Activated CD8-positive, alpha-beta memory T cell treated with anti-CD3 and anti-CD28 coated beads, Interleukin-2, amount 50 U/mL, for 48 hours (primary cell): ENCODE measurements at places on chromosomes 13 and 19.

GRCh38 chr13:37375071-37375470 lies 223.5 kb downstream of the POSTN start:
- no peak for DNase-seq

- DNase-seq: peak; percentile 71
Observed at GRCh38 chr13:40187841-40188591, 478.4 kb downstream of the FOXO1 start.

- no peak for DNase-seq
Observed at GRCh38 chr19:3386447-3387234, 20.3 kb downstream of the NFIC start.

- no peak for DNase-seq
Observed at GRCh38 chr13:52348983-52349780, 56.8 kb downstream of the THSD1 start.

DNA sequence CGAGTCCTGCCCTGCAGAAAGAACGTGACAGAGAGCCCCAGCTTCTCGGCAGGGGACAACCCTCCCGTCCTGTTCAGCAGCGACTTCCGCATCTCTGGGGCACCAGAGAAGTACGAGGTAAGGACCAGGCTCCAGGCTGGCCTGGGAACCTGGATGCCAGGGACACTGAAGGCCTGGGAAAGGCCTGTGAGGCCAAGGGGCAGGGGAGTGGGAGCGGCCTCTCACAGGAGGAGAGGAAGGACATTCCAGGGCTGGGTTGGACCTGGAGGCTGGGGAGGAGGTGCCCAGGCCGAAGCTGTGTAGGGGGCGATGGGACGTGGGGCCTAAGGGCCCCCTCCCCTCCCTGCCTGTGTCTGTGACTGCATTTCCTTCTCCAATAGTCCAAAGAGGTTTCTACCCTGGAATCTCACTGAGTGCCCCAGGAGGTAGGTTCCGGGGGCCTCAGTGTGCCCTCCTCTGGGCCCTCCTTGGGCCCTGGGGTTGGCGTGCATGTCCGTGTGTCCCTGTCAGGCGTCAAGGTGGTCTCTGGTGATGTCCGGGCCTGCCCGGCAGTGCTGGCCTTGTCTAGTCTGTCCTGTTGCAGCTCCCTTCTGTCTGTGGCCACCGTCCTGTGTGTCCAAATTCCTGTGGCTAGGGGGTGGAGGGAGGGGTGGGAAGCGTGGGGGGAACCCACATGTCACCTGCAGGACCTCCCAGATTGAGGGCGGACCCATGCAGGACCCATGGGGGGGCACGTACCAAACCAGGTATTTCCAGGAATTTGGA lies 16.9 kb upstream of the CD22 start:
- no peak for DNase-seq

DNA sequence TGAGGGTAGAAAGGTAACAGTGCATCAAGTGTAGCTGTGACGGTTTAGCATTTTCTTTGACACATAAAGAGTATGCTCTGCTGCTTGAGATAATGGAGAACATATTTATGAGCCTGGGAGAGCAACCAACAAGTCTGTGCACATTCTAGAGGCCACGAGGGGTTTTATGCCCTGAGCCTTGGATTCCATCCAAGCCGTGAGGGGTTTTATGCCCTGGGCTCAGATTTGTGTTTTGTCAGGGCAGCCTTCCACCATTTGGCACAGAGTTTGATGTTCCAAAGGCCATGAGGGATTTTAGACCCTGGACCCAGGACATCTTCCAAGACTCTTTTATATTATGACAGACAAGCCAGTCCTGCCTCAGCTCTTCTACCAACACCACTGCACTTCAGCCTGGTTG lies 106.4 kb downstream of the ZNF486 start:
- no peak for DNase-seq

DNA sequence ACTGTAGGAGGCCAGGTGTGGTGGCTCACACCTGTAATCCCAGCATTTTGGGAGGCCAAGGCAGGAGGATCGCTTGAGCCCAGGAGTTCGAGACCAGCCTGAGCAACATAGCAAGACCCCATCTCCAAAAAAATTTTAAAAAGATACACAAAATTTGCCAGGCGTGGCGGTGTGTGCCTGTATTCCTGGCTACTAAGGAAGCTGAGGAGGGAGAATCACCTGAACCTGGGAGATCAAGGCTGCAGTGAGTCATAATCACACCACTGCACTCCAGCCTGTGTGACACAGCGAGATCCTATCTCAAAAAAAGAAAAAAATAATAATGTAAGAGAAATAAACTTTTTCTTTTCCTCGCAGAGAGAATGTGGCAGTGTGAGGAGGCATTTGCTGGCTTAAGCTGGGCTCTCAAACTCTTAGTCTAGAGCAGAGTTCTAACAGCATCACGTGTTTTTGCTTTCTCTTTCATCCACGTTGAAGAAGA lies 21.1 kb downstream of the FAM187B start:
- peak; percentile 53 for DNase-seq

GRCh38 chr19:4519521-4520277 lies 1.4 kb upstream of the PLIN4 start:
- DNase-seq: no peak

DNA sequence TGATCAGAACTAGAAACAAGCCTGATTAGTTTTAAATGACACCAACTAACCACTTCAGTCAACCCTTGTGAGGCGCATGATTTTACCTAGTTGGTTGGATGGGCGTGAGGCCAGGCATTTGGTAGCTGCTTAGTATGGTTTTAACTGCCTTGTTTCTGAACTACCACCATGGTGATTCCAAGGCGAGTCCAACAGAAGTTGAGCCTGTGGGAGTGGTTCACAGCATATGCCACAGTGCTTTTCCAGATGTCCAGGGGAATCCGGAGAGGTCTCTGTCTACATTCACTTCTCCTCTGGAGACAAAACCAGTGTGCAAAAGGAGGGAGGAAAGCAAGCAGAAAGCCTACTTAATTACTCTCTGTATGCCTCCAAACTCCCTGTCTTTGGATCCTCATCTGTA lies 524.1 kb downstream of the GPC6 start:
- DNase-seq: no peak

GRCh38 chr19:34217952-34218817 lies 36.2 kb upstream of the GARRE1 start:
- DNase-seq: peak; percentile 70

DNA sequence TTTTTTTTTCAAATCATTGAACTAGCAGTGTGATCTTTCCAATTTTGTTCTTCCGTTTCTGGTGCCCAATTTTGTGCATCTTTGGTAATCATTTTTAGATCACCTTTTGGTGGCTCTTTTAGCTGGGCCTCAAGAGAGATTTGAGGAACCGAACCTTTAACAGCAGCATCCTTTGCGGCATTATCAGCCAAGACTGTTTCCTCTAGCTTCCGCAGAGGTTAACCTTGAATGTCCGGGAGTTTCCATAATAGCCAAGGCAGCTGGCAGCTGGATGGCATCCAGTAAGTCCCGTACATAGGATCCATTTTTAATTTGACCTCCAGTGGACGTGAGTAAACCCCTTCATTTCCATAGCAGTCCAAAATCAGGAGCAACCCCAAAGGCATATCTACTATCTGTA lies 9.6 kb downstream of the IRGC start:
- no peak for DNase-seq

DNA sequence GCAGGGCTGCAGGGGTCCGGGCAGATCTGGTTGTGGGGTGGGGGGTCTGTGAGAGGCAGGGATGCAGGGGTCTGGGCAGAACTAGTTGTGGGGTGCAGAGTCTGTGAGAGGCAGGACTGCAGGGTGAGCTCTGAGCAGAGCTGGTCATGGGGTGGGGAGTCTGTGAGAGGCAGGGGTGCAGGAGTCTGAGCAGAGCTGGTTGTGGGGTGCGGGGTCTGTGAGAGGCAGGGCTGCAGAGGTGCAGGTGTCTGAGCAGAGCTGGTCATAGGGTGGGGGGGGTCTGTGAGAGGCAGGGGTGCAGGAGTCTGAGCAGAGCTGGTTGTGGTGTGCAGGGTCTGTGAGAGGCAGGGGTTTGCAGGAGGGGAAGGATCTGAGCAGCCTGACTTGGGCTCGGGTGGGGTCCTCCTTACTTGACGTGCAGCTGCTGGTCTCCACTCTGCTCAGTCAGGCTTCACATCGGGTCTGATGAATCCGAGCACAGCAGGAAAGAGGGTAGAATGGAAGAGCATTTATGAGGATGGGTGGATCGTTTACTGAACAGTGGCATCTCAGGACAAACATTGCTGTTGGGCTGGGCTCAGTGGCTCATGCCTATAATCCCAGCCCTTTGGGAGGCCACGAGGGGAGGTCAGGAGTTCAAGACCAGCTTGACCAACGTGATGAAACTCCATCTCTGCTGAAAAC lies 31.2 kb downstream of the IGFL2 start:
- DNase-seq: no peak

DNA sequence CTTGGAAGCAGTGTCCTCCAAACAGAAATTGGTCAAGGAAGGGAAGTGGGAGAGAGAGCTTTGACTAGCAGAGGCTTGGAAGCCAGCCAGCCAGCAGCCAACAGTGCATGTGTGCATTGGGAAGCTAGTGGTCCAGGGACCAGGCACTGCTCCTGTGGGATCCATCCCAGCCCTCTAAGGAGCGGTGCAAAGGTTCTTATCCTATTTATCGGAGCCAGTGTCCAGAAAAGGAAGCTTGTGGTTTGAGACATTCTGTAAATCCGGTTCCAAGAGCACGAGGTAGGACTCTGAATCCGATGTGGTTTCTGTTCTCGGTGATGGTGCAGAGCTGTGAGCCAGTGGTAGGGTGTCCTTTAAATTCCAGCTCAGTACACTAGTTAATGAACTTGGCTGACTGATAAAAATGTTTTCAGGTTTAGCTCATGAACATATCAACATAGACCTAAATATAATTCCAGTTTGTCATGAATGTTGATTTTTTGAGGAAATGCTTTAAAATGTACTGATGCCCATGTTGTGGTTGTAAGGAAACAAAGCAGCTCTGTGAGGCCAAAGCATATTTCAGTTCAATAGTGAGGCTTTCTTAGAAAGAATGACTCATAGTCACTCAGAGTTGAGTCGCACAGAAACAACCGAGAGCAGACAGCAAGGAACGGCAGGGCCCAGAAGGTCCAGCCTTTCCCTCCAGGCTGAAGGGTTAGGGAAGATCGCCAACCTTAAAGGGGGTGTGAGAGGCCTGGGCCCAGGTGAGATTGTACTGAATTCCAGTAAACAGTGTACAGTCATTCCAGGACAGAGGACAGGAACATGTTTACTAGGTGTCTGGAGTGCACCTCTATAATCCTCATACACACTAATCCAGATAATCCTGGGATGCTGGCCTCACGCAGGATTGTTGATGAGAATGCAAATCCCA lies 21.5 kb upstream of the GARRE1 start:
- DNase-seq: peak; percentile 63

DNA sequence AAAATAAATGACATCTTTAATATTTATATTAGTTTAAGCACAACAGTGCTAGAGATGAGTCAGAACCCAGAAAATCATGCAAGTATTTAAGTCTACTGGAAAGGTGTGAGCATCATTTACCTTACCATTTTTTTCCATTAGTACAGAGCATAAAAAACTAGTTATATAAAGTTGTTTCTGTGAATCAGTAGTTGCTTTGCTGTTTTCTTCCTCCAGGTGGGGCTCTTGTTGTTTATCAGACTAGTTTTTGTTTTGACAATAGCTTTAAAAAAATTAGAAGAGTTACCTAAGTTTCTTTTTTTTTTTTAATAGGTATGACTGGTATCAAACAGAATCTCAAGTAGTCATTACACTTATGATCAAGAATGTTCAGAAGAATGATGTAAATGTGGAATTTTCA lies 12.7 kb downstream of the SUGT1 start:
- no peak for DNase-seq

GRCh38 chr19:54871696-54872095 lies 2.3 kb upstream of the FCAR start:
- no peak for DNase-seq

- no peak for DNase-seq
Observed at GRCh38 chr19:1244693-1245451, 3.3 kb downstream of the ATP5F1D start.

DNA sequence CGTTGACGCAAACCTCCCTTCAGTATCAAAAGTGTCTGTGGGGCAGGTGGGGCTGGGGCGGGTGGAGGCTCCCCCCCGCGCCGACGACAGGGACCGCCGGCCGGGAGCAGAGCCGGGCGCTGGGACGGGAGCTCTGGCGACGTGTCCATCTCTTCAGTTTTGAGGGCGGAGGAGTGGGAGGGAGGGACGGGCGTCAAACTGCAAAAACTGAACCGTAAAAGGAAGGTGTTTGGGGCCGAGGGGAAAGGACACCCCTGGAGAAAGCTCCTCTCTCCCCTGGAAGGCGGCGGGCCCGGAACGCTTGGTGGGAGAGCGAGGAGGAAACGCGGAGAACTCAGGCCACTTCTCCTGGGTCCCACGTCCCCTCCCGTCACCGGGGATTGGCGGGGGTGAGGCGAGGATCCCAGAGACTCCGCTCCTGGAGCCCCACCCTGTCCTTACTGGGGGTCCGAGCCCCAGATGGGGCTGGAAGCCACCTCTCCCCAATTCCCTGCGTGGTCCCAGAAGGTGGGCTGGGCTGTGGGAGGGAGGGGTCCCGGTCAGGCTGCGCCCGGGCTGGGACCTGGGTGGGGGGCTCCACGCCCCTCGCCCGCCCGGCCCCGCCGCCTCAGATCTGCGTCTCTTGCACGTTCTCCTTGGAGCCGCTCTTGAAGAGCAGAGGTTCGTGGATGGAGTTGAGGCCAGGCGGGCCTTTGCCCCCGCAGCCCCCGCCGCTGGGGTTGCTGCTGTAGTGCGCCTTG lies 3.4 kb upstream of the ASPDH start:
- no peak for DNase-seq

DNA sequence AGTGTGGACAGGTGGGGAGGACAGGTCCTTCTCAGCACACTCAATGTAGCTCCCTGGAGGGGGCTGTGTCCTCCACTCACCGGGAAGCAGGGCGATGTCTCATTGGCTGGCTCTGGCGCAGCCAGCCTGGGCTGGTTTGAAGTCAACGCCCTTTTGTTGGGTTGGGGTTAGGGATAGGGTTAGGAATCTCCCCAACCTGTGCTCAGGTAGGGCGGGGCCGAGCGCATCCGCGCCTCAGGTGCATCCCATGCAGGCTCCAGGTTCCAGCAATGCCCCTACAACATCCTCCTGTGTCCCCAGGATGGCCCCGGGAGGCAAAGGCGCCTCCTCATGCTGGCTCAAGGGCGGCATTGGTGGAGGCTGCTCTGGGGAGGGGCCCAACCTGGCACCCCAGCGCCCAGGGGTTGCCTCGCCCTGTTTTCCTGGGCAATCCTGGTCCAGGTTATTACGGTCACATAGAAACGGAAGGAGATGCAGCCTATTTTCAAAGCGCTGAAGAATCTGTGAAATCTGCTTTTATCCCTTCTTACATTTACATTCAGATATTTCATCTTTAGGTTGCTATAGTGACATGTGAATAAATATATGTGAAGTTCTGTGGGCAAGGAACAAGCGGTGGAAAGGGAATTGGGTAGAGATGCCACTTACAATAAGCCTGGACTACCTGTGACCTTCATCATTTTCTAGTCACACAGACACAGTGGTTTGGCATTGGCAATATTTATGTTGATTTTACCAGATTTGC lies 74.3 kb downstream of the TM9SF2 start:
- DNase-seq: no peak

DNA sequence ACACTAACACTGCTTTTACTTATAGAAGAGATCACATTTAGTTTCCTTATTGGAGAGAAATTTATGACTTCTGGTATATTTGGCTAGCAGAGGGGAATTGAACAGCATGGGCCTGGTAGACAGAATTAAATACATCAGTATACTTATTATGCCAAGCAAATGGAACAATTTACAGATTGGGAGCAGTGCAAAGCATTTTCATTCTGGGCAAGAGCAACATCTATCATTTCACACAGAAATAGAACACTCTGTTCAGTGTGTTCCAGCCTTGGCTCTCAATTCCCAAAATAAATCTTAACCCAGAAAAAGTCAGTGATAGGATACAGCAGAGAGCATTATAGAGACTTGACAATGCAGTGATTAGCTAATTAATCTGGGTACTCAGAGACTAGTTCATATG lies 604.0 kb upstream of the SLITRK6 start:
- no peak for DNase-seq

- no peak for DNase-seq
Observed at GRCh38 chr19:46052896-46053295, 12.1 kb upstream of the IGFL4 start.
